ENCODE measurements at places on chromosomes 11 and 22.

GRCh38 chr11:2426826-2427521, 17.3 kb downstream of the TRPM5 start:
- DNase-seq: no peak

DNA sequence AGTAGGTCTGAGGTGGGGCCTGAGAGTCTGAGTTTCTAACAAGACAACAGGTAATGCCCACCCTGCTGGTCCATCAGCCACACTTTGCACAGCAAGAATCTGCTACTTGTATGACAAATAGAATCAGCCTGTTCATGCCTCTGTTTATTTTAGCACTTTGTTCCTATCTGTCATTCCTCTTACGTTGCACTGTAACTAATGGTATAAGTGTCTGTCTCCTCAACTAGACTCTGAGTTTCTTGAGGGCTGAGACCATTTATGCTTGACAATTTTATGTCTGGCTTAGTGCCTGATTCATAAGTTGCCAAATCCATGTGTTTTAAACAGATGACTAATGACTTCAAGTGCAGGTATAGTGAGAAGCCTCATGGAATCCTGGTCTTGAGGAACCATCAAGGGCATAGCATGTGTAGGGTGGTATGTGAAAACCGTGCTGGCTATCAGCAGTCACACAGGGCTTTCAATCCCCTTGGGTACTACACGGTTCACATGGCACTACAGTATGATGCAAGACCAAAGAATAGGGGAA, 209.7 kb downstream of the C11orf91 start:
- no peak for DNase-seq

DNA sequence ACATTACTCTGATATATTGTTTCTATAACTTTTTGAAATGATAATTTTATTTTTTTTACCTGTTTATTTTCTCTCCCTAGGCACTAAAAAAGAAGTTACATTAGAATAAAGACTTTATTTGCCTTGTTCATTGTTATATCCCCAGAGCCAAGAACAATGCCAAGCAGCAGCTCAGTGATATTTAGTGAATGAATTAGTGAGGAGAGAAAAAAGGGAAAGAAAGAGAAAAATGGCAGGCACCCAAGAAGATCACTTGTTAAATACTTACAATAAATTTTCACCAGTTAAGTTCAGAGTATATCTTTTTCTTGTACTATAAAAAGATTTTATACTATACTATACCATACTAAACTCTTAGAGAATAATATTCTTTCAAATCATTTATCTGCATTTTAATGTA, 13.3 kb upstream of the ANO5 start:
- DNase-seq: no peak

DNA sequence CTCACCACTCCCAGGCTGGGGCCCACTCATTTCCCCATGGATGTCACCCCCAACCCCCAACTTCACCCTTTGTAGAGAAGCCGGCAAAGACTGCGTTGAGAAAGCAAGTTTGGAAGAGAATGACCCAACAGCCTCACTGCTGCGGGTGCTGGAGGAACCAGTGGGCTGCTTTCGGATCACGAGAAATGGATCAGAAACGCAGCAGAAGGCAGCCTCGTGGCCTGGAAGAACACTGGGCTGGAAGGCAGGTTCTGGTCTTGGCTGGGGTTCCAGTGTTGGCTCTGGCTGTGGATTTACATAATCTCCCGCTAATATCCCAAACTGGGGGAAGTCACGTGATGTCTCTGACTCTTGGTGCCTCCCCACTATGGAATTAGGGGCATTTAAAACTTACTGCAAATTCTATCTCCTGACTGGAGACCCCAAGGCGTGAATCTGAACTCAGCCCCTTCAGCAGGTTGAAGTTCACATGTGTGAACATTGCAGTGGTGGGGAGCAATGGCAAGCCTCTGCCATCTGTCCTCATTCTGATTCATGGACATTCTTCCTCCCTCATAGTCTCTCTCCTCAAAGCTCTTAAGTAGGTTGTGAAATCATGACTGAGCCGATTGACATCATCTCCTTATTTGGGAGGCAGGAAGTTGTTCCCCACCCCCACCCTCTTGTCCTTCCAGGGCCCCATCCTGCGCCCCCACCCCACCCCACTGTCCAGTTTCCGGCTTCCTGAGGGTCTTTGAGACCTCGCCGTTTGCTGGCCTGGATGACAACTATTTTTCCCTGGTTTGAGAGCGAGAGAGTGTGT, 37.0 kb upstream of the TIMP3 start:
- peak; percentile 77 for DNase-seq

DNA sequence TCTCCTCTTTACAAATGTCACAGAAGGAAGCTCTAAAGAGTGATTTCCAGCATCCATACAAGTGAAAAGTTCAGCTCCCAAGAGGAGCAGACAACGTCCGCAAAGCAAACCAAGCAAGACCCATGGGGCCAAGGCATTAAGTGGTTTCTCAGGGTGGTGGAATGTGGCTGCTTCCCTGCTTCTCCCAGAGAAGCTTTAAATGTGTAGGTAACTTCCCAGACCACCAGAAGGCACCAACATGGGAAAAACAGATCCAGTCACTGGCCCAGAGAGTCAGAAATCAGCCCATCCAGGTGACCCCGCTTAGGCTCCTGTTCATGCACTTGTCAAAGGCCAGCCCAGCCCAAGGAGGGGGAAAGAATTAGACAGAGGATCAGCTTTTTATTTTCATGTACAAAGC, 13.3 kb upstream of the PHF21A start:
- DNase-seq: no peak

- no peak for DNase-seq
These were observed 36.4 kb downstream of the SWAP70 start for GRCh38 chr11:9700105-9700801.

- DNase-seq: peak; percentile 91
These were observed 92.2 kb upstream of the ALKBH3 start for GRCh38 chr11:43788421-43788820.

DNA sequence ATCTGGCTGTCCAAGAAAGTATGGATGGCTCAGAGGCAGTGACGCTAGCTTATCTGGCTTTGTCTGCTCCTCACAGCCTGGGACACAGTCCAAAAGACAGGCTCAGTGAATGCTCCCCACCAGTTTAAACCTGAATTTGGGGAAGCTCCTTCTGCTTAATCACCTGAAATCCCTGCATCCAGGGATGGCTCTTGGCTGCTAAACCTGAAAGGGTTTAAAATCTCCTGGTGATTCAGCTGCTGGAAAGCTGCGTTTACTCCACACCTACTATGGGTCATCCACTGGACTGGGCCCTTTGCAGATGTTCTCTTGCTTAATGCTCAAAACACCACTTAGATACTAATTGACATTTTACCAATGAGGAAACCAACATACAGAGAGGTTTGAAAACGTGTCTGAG, 302.0 kb upstream of the NARS2 start:
- DNase-seq: no peak

DNA sequence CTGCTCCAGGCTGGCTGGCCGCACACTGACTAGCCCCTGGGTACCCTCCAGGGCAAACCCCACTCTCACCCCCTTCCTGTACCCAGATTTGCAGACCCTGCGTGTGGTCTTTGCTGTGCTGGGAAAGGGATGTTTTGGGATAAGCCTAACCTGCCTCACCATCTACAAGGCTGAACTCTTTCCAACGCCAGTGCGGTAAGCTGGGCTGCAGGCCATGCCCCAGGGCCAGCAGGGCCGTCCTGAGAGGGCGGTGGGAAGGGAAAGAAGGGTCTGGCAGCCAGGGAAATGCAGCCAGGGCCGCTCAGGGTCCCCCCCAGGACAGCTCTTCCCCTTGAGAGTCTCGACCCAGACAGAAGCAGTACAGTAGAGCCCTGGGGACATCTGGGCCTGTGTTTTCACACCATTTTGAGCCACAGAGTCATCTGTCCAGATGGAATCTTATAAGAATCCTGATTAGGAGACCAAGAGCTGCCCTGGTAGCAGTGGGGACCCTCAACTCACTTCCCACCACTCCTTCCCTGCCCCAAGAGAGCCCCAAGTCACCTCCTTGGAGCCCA, 22.4 kb upstream of the SLC22A12 start:
- DNase-seq: no peak

- no peak for DNase-seq
These were observed 21.0 kb upstream of the WNT7B start for GRCh38 chr22:45997777-45998637.

DNA sequence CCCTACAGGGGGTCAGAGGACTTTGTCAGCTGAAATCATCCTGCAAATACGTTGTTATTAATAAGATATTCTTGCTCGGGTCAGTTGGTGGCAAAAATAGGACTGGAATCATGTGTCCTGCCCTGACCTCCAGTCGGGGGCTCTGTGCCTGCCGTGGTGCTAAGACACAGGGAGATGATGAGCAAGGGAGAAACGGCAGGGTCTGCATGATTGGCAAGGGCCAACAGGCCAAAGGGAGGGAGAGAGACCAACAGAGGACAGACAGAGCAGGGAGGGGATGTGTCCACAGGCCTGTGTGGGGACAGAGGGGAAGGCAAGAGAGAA, 10.4 kb upstream of the TSKU start:
- DNase-seq: no peak

DNA sequence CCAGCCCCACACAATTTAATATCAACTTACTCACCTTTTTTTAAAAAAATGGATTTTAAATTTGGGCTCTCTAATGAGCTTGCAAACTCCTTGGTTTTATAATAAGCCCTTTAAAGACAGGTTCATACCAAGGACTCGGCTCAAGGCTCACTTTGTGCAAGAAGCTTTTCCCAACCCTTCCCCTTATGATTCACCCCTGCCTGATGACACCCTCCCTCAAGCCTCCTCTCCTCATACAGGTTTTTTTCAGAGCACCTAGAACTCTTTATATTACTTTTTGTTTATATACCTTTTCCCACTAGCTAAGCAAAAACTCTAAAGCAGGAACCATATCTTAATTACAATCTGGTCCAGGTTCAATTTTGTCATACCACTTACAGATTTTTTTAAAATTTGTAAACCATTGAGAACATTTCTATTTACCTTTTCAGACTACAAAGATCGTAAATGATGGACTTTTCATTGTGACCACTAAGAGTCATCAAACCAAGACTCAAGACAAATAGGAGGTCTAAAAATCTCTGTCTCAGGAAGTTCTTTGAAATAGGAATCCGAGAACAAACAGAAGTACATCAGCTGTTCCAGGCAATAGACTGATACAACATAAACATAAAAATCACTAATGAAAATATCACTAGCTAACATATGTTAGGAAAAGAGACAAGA, 13.1 kb upstream of the EXPH5 start:
- no peak for DNase-seq

GRCh38 chr22:32987081-32987631, 71.0 kb downstream of the SYN3 start:
- no peak for DNase-seq

- DNase-seq: no peak
These were observed 89.3 kb downstream of the GRIA4 start for GRCh38 chr11:105699203-105699602.

- DNase-seq: no peak
These were observed 99.2 kb downstream of the GALNT18 start for GRCh38 chr11:11522591-11522990.

DNA sequence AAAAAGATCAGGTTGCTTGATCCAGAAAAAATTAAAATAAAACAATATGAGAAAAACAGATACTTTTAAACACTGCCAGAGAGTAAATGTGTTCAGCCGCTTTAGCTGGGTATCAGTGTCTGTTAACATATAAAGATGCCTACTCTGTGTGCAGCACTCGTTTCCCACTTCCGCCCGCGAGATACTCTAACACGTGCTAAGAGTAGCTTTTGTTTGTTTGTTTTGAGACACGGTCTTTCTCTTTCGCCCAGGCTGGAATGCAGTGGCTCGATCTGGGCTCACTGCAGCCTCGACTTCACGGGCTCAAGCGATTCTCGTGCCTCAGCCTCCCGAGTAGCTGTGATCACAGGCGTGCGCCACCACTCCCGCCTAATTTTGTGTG, 531 bp upstream of the MEN1 start:
- no peak for DNase-seq

- DNase-seq: no peak
These were observed 374.5 kb downstream of the CADM1 start for GRCh38 chr11:115129473-115130289.

DNA sequence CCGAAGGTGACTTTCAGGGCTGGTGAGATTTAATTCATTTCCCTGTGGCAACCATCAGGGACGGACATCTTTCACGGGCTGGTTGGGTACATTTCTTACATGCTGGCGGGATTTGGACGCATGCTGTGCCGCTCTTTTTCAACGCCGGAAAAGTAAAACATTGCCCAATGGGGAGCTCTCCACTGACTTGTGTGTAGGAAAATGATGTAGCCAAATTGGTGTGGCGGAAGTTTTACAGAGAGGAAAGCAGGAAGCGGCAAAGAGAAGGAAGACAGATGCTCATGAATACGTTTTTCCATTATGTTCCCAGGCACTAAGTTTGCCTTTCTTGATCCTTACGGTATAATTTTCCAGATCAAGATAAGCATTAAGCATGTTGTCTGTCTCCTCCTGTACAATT, 375.8 kb downstream of the NTM start:
- no peak for DNase-seq

GRCh38 chr11:125933030-125933813, 12.6 kb upstream of the VSIG10L2 start:
- DNase-seq: no peak

- no peak for DNase-seq
These were observed 15.5 kb upstream of the TSPAN18 start for GRCh38 chr11:44711113-44711786.

- peak; percentile 45 for DNase-seq
These were observed 203.8 kb upstream of the TMEM45B start for GRCh38 chr11:129611661-129612446.

DNA sequence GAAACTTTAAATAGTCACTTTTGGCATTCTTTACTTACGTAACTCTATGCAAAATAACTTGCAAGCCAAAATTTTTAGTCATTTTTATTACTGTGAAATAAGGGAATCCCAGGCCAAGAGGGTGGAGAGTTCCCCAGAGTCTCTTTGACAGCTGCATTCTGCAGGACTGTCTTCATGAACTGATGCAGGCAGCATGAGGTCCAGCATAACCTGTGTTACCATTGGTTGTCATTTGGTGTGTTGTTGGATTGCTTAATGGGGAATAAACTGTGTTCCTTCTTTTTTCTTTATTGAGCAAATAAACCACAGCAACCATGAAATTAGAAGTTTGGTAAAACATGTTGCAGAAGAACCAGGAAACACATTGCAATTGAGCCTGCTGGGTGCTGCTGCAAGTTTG, 24.6 kb downstream of the MMP27 start:
- DNase-seq: peak; percentile 70
